GM23248 (cell line): ENCODE measurements at places on chromosomes 13 and 19. TPM values are rescaled to one million over a fixed set of nuclear protein-coding genes. Genes with fewer than 3 reads are reported as not detected.
A peak's percentile ranks its signal among the peaks of the same experiment; 100 is the strongest.

DNA sequence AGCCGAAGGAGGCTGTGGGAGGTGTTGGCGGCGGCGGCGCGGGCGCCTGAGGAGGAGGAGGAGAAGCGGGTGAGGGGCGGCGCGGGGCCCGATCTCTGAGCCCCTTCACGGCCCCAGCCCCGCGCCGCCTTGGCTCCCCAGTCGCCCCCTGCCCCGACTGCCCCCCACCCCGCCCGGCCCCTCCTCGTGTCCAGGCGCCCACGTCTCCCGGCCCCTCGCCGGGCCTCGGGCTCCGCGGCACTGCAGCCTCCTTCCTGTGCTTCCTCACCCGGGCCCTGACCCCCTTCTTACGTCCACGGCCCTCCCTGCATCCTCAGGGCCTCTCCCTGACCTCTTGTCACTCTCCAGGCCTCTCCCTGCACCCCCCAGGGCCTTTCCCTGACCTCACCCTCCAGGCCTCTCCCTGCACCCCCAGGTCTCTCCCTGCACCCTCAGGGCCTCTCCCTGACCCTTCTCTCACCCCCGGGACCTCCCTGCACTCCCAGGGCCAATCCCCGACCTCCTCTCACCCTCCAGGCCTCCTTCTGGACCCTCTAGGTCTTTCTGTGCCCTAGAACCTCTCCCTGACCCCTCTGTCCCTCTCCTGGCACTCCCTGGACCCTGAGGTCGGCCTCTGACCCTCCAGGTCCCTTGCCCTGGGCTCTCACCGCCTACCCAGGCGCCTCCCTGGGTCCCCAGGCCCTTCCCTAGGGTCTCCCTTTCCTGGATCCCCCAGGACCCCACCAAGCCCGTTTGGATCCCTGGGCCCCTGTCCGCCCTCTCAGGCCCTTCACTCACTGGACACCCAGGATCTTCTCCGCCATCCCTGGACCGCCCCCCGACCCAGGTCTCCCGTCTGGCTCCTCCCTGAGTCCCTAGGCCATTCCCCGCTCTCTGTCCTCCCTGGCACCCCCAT is 460 bp downstream of the KMT5C start:
- DNase-seq: no peak

DNA sequence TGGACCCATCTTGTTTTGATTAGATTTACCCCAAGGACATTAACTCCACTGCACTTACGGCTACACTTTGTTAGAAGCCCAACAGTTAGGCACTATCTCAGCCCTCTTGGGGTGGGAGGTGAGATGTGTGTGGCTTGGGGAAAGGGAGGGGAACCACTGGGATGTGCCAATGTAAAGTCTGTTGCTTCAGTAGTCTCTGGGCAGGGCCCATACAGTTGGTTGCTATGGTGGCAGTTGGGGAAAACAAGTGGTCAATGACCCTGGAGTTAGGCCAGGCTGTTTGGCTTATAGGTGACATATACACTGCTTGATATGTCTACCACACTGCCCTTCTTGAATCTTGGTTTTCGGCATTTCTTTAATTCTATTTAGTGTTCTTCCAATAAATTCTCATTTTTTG is 8.9 kb upstream of the RB1 start:
- DNase-seq: no peak

DNA sequence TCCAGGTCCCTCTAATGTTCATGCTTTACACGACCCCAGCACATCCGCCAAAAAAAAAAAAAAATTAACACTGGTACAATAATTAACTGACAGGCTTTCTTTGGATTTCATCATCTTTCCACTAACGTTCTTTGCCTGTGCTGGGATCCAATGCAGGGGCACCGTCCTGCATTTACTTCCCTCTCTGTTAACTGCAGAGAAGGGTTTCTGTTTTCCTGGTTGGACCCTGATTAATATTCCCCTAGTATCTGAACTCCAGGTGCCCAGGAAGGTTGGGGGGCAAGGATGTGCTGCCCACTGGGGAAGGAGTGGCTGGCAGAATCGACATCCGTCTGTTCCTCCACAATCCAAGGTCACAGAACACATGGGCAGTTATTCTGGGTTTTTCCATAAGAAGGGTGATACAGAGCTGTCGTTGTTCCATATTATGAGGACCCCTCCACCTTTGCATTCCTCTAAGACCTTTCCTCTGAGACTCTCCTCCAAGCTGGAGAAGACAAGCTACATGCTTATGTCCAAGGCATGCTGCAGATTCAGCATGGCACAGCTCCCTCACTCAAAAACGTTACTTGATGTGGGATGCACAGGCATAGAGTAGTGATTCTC is 4.5 kb upstream of the LAIR1 start:
- no peak for DNase-seq

DNA sequence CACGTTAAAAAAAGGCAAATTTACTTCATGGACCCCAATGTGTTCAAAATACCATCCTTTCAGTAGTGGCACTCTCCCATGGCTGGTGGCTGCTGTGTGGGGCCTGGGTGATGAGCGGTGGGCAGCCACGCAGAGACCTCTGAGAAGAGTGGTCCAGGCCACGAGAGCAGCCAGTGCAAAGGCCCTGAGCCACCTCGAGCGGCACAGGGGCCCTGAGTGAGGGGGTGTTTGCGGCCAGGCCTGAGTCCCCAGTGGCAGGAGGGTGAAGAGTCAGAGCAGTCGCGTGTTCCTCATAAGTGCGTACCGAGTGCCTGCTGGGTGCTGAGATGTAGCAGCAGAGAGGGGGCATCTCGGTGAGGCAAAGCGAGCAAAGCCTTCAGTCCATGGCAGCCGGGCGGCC is 7.0 kb downstream of the ZNF444 start:
- no peak for DNase-seq

GRCh38 chr13:20988033-20988908 is 73.1 kb downstream of the LATS2 start:
- DNase-seq: no peak

- no peak for DNase-seq
Observed at GRCh38 chr13:109922518-109922917, 136.1 kb upstream of the IRS2 start.

DNA sequence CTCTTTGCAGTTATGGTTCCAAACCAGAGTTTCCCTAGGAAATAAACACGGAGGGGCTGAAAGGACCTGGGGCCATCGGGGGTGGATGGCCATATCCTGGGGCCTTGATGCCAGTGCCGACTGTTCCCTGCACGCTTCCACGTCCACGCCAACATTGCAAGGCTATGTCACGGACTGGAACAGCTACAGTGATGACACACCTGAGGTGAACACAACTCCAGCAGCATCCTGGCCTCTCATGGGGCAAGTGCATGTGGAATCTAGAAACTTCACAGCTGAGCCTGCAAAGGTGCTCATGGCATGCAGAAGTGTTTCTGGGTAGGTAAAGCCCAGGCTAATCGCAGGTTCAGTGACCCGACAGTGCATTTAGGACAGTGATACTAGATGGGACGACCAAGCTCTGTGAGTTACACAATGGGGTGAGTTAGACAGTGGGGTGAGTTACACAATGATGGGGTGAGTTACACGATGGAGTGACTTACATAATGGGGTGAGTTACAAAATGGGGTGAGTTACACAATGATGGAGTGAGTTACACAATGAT is 52.0 kb upstream of the GAS6 start:
- no peak for DNase-seq

- DNase-seq: no peak
Observed at GRCh38 chr19:41626877-41627276, at the start of gene CEACAM4. Gene CEACAM4 (minus strand): TSS chr19:41627074. CDS start chr19:41626963, 111 bp downstream.

DNA sequence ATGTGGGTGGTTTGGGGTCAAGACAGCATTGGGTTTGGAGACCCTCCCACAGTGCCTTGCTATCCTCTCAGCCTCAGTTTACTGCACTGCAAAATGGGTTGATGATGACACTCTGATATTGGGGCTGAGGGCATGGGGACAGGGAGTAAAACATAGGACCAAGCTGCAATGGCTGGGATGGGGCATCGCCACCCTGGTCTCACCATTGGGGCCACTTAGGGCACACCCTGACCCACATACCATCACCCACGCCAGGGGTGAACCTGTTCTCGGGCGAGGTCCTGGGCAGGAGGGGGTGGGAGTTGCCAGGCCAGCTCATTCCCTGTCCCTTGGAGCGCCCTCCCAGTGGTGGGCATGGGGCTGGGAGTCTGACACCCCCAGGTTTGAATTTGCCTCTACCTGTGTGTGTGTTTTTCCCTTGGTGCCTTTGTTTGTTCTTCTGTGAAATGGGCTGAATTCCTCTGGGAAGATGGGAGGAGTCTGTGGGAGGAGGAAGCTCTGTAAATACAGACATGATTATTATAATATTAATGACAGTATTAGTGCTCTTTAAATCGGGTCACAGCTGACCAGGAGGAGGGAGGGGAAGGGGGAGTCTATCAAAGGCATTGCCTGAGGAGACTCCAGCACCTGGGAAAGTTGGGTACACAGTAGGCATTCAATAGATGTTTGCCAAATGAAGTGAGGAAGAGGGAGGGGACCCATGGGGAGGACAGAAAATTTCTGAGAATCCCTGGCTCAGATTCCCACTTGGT is 2.2 kb upstream of the FCHO1 start:
- no peak for DNase-seq

DNA sequence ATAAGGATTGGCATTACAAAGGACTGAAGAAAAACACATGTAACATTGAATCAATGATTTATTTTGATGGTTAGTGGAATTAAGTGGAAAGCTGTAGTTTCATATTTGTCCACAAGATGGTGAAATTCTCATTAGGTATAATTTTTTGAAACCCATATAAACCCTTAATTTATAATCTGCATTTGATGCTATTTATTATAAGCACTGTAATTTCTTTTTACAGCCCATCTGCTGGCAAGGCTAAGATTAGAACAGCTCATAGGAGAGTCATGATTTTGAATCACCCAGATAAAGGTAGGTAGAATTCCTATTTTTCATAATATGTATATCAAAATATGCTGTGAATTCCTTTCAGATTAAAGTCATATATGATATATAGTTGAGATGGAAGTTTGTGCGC is 62.2 kb downstream of the DNAJC15 start:
- DNase-seq: peak; percentile 54

- peak; percentile 95 for DNase-seq
Observed at GRCh38 chr13:30142486-30143211, 164.7 kb downstream of the KATNAL1 start.

DNA sequence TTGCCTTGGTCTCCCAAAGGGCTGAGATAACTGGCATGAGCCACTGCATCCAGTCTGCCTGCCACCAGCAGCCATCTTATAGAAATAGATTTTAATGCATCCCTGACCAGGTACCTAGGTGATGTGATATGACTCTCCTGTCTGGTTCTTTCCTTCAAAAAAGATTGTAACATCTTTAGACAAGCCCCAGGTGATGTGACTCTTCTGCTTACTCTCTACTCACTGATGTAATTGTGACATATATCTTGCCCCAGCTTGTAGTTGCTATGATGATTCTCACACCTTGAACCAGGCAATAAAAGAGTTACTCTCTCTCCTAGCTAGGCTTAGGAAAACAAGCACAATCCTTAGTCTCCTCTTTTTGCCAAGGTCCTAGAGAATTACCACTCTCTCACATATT is 30.6 kb upstream of the ZNF681 start:
- no peak for DNase-seq

DNA sequence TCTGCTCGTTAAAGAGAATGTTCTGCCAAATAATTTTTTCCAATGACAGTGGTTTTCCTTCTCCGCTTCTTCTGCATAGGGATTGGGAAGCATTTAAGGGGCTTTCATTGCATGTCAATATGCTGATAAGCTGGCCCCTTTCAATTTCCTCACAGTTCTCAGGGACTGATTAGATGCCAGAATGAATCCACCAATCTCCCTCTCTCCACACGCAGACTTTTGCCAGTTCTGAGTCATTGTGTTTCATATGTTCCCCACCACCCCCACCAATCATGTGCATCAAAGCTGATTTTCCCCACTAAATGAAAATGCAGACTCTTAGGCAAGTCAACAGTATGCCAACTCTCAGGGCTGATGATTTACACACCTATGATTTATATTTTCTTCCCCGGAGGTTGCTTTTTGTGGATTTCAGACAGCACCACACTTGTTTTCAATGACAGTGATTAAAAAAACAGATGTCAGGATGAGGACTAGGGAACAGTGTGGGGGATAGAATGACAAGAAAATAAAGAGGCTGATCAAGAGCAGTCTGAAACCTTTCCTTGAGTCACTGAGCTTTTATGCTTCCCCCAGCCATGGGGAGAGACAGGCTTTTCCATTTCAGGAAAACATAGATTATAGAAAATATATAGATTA is 47.9 kb upstream of the C13orf42 start:
- DNase-seq: peak; percentile 61

DNA sequence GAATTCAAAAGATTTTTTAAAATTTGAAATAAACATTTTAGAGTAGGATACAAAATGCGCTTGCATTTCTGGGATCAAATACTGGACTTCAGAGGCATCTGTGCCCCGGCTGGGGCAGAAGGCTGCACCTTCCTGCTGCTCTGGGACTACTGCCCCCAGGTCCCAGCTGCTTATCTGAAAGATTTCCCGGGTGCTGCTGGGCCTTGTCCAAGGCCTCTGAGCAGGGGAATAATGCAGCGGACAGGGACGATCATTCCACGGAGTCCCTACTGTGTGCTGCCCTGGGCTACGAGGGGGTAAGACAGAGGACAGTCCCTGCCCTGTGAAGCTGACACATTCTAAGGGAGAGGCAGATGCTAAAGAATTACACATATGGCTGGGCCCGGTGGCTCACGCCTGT is 33.1 kb upstream of the NCCRP1 start:
- DNase-seq: no peak

- no peak for DNase-seq
Observed at GRCh38 chr13:99055281-99055680, 77.4 kb upstream of the DOCK9 start.

GRCh38 chr13:27065582-27065981 is 106.0 kb downstream of the USP12 start:
- no peak for DNase-seq

DNA sequence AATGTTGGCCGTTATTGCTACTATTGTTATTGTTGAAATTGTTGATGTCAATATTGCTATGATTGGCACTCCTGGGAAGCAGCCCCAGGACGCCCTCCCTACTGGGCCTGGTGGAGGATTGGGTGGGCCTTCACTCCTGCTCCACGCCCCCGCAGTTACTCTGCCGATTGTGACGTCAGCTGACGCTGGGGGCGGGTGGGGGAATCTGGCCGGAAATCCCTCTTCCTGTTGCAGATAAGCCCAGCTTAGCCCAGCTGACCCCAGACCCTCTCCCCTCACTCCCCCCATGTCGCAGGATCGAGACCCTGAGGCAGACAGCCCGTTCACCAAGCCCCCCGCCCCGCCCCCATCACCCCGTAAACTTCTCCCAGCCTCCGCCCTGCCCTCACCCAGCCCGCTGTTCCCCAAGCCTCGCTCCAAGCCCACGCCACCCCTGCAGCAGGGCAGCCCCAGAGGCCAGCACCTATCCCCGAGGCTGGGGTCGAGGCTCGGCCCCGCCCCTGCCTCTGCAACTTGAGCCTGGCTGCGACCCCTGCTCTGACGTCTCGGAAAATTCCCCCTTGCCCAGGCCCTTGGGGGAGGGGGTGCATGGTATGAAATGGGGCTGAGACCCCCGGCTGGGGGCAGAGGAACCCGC is at the start of gene ETV2:
TSS of gene ETV2 (plus strand) at position 231 of the 637 bp plus-strand sequence. CDS start 716 bp downstream, outside the sequence.
- DNase-seq: peak; percentile 26

PIBF1 gene
- total RNA-seq: 15.2 and 20.4 TPM in 2 replicates

PPFIA3 gene
- total RNA-seq: 0.63 and 2.4 TPM in 2 replicates

GAS6 gene
- 998 and 1,035 TPM in 2 replicates for total RNA-seq

ATP8B3 gene
- 0.32 and 2.5 TPM in 2 replicates for total RNA-seq

SIAH3 gene
- not detected in 2 replicates for total RNA-seq

ZNF175 gene
- 2.4 and 2.9 TPM in 2 replicates for total RNA-seq

TEX101 gene
- not detected in 2 replicates for total RNA-seq

SLC7A10 gene
- total RNA-seq: not detected in 2 replicates

SPINT2 gene
- total RNA-seq: 3.2 and 9.5 TPM in 2 replicates

KCNRG gene
- 0.97 TPM in 1 of 2 replicates, not detected in the other for total RNA-seq

IQCN gene
- total RNA-seq: 0.11 and 0.25 TPM in 2 replicates
